ENCODE measurements at places on chromosomes 7 and 10. TPM values are rescaled to one million over a fixed set of nuclear protein-coding genes. Genes with fewer than 3 reads are reported as not detected.

DNA sequence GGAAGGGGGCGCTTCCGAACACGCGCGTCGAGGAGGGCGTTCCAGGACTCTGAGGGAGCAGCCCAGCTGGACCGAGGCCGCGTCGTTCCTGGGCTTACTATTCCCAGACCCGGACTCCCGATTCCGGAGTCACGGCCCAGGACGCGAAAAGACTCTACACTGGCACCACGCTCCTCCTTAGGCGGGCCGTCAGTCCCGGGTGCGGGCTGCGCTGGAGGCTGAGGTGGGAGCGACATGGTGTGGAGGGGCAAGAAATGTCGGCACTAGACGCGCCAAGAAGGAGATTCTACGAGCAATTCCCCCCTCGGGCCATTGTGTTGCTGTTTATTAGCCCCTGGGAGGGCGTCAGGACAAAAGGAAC lies 584 bp upstream of the RUNDC3B start:
- DNase-seq = no peak
- H3K4me1 ChIP-seq = peaks cover 10% of the 10 kb centered on the region

- H3K4me3 ChIP-seq = no peak overlapping the region
- no peaks in the 10 kb centered on the region for H3K27me3 ChIP-seq
- no peak for DNase-seq
- no peak overlapping the region for H3K27ac ChIP-seq
Measured at GRCh38 chr10:132606536-132607316, 69.1 kb downstream of the INPP5A start.

GRCh38 chr7:38123494-38123893 lies 54.6 kb upstream of the STARD3NL start:
- H3K27ac ChIP-seq = no peak overlapping the region
- DNase-seq = no peak
- H3K27me3 ChIP-seq = peaks cover 6% of the 10 kb centered on the region
- peaks cover 9% of the 10 kb centered on the region for H3K4me1 ChIP-seq
- no peaks in the 10 kb centered on the region for H3K36me3 ChIP-seq

- DNase-seq = no peak
- H3K27me3 ChIP-seq = peaks cover 50% of the 10 kb centered on the region
- H3K36me3 ChIP-seq = no peaks in the 10 kb centered on the region
- H3K4me1 ChIP-seq = peaks cover 3% of the 10 kb centered on the region
- H3K4me3 ChIP-seq = no peak overlapping the region
- H3K27ac ChIP-seq = no peak overlapping the region
Measured at GRCh38 chr7:117323851-117324711, 1.2 kb upstream of the WNT2 start.

DNA sequence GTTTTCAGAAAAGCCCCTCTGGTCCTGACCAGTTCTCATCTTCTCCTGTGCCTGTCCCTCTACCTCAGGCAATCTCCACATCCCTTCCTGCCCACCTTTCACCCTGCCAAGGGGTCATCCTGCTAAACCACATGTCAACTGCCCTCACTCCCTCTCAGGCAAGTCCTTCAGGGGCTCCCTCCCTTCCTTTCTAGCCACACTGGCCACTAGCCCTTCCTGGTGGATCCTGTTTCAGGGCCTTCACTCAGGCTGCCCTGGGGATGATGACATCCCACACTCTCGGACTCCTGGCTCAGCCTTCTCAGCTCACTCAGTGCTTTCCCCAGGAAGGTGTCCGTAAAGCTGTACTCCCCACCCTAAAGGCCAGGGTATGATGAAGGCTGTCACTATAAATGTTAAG lies 13.4 kb downstream of the STEAP1B start:
- H3K4me3 ChIP-seq = no peak overlapping the region
- no peak for DNase-seq
- H3K4me1 ChIP-seq = no peaks in the 10 kb centered on the region
- H3K27me3 ChIP-seq = peaks cover 4% of the 10 kb centered on the region
- H3K27ac ChIP-seq = no peak overlapping the region

GRCh38 chr10:123119081-123119480 lies 16.7 kb upstream of the HMX3 start:
- H3K36me3 ChIP-seq = no peaks in the 10 kb centered on the region
- DNase-seq = no peak
- peaks cover 35% of the 10 kb centered on the region for H3K27me3 ChIP-seq
- no peaks in the 10 kb centered on the region for H3K4me1 ChIP-seq
- H3K4me3 ChIP-seq = no peak overlapping the region

- H3K36me3 ChIP-seq = no peaks in the 10 kb centered on the region
- H3K27ac ChIP-seq = no peak overlapping the region
- DNase-seq = no peak
Measured at GRCh38 chr7:14834883-14835282, 67.7 kb downstream of the DGKB start.

DNA sequence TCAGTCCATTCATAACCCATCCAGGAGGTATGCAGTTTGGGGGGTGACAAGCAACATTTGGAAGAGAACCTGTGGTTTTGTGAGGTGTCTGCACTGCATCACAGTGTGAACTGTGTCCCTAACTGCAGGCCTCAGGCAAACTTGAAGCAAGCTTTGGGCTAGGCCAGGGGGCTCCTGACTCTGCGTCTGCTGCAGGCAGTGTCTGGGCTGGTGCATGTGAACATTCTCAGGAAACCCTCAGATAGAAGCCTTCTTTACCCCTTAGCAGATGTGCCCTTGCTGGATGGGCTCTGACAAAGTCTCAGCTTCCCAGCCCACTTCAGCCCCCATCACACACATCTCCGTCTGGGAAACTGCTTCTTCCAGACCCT lies 61.0 kb downstream of the VIPR2 start:
- H3K27ac ChIP-seq = no peak overlapping the region
- no peaks in the 10 kb centered on the region for H3K36me3 ChIP-seq
- peaks cover 2% of the 10 kb centered on the region for H3K4me1 ChIP-seq
- H3K4me3 ChIP-seq = no peak overlapping the region
- no peak for DNase-seq

GRCh38 chr10:50438049-50438936 lies 185.5 kb downstream of the SGMS1 start:
- no peak overlapping the region for H3K27ac ChIP-seq
- no peaks in the 10 kb centered on the region for H3K27me3 ChIP-seq
- peaks cover 27% of the 10 kb centered on the region for H3K4me1 ChIP-seq
- peak; percentile 14 for DNase-seq
- no peak overlapping the region for H3K4me3 ChIP-seq

- no peaks in the 10 kb centered on the region for H3K27me3 ChIP-seq
- peak overlapping the region; percentile 97 for H3K4me3 ChIP-seq
- H3K27ac ChIP-seq = peak overlapping the region; percentile 99
- peaks cover 36% of the 10 kb centered on the region for H3K4me1 ChIP-seq
- H3K36me3 ChIP-seq = peaks cover 7% of the 10 kb centered on the region
- no peak for DNase-seq
Measured at GRCh38 chr7:112448891-112449290, 1.4 kb upstream of the IFRD1 start.

OR2A1 gene
- total RNA-seq = not detected

CALHM1 gene
- total RNA-seq = not detected

METTL27 gene
- total RNA-seq = not detected

C1GALT1 gene
- total RNA-seq = 39.0 TPM

Data from activated CD8-positive, alpha-beta T cell treated with anti-CD3 and anti-CD28 coated beads for 36 hours (primary cell).